ENCODE measurements at places on chromosomes 6 and 20.
A peak's percentile ranks its signal among the peaks of the same experiment; 100 is the strongest.

GRCh38 chr6:157981132-157981394, 600 bp upstream of the SYNJ2 start:
- DNase-seq, result no peak

GRCh38 chr6:22250486-22250885, 46.4 kb downstream of the PRL start:
- peak; percentile 20 for DNase-seq

- DNase-seq, result no peak
These were observed 77.3 kb downstream of the DACT2 start for GRCh38 chr6:168242111-168242939.

DNA sequence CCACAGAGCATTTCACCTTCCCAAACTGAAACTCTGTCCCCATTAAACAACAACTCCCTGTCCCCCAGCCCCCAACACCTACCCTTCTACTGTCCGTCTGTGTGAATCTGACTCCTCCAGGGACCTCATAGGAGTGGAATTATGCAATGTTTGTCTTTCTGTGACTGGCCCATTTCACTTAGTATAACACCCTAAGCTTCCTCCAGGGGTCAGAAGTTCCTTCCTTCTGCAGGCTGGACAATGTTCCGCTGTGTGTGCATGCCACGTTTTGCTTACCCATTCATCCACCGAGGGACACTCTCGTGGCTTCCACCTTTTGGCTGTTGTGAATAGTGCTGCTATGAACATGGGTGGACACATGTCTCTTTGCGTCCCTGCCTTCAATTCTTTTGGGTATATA, 37.6 kb upstream of the MPC1 start:
- no peak for DNase-seq

DNA sequence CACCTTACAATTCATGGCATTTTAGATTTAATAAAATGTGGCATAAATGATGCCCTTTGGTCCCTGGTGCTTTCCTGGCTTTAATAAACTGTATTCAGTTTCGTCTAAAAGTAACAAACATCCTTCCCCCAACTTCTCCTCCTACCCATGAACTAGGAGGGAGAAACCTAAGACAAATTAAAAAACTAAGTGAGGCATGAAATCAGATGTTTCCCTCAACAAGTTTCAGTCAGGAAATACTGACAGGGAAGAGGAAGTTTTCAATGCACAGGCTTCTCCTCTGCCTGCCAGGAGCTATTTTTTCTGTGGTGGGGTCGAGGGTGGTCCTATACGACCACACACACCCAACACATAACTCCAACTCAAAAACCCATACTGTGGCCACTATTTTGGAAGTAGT, 10.0 kb downstream of the HBS1L start:
- DNase-seq, result no peak

DNA sequence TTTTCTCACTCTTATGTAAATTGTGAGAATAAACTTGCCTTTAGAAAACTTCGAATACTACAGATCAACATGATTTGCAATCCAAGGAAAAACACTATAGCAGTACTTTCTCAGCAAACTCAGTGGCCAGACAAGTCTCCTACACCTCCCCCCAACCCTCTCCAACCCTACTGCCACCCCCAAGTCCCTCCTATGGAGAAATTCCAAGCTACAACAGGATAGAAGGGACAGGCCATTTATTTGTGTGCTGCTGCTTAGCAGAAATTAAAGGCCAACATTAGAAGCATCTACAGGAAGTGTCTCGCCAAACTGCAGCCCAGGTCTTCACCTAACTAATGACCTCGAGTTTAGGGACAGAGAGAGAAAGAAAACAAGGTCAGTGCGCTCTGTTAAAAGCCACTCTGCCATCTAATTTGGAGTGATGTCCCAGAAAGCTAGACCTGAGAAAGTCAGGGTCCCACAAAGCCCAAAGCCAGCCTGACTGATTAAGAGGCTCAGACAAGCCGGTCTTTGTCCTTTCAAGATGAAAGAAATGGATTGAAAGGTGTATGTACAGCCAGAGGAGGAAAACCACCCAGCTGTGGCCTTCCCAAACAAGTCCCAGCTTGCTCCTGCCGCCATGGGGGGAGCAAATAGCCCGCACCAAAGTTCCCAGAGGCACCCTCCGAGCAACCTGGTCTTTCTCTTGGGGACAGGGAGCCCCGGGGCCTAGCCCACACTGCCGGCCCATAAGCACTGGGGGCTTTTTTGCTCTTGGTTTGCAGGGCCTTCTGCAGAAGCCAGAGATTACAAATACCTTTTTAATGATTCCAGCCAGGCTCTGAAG, 3.4 kb downstream of the BMP7 start:
- no peak for DNase-seq

DNA sequence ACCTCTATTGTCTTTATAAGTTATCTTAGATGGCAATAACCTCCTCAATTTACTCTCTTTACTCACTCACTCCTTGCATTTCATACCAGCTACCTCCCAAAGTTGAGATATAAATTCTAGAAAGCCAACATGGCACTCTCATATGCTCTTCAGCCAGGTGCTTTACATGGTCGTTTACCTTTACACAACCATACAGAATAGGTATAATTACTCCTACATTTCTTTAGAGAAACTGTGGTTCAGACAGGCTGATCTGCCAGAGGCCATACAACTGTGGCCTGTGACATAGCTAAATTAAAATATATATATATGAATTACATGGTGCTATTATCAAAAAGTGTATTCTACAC, 45.7 kb downstream of the HBS1L start:
- DNase-seq, result no peak

- peak; percentile 9 for DNase-seq
These were observed at the start of gene SCAF8 for GRCh38 chr6:154733183-154733625. SCAF8 (plus strand) TSS chr6:154733416; CDS start chr6:154733901, 485 bp downstream.

GRCh38 chr20:45810191-45810970, 2.1 kb upstream of the UBE2C start:
- no peak for DNase-seq

GRCh38 chr6:151095538-151096254, 144.1 kb upstream of the AKAP12 start:
- no peak for DNase-seq

- DNase-seq, result peak; percentile 50
These were observed 8.5 kb downstream of the GRIK2 start for GRCh38 chr6:101401792-101402621.

DNA sequence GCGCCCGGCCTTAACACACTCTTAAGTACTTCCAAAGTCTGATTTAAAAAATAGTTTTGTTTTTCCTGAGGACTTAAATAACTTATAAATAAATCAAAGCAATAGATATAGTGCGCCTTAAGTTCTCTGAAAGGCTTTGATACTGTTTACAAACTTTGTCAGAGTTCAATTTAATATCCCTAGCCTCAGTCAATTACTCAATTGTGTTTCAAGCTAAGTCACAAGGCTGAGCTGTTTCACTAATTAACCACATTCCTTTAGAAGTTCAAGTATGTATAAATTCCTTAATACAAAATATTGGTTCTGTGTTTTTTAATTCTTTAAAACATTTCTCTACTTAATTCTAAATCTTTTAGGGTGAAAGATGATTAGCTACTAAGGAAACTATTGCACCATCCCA, 178.4 kb upstream of the AGPAT4 start:
- DNase-seq, result no peak

DNA sequence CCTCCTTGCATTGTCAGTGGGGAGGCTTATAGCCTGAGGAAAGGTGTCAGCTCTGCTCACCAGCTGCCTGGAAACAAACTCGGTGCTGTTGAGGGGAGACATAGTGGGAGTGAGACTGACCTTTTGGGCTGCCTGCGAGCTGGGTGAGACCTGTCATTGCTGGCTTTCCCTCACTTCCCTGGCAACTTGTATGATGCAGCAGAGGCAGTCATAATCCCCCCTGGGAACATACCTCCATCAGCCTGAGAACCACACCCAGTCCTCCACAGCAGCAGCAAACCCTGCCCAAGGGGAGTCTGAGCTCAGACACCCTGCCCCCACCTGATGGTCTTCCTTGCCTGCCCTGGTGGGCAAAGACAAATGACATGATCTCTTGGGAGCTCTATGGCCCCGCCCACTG, 521.2 kb upstream of the IMPG1 start:
- no peak for DNase-seq

GRCh38 chr20:63005365-63005861, 1.4 kb downstream of the BHLHE23 start:
- no peak for DNase-seq

DNA sequence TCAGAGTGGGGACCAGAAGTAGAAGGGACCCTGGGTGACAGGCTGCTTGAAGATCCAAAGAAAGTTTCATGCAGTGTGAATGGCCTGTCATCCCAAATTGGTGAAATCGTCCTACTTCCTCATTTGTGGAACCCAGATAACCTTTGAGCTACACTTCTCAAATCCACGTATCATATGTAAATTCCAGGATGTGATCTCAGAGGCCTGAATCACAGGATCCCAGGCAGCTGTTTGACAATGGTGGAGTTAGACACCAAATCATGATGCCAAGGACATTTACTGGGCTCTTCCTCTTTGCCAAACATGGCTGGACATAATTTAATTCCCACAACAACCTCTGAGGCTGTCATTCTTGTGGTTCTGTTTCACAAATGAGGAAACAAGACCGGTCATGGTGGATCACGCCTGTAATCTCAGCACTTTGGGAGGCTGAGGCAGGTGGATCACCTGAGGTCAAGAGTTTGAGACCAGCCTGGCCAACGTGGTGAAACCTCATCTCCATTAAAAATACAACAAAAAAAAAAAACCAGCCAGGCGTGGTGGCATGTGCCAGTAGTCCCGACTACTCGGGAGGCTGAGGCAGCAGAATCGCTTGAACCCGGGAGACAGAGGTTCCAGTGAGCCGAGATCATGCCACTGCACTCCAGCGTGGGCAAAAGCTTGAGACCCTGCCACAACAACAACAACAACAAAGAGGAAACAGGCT, 39.9 kb upstream of the TTPAL start:
- no peak for DNase-seq

DNA sequence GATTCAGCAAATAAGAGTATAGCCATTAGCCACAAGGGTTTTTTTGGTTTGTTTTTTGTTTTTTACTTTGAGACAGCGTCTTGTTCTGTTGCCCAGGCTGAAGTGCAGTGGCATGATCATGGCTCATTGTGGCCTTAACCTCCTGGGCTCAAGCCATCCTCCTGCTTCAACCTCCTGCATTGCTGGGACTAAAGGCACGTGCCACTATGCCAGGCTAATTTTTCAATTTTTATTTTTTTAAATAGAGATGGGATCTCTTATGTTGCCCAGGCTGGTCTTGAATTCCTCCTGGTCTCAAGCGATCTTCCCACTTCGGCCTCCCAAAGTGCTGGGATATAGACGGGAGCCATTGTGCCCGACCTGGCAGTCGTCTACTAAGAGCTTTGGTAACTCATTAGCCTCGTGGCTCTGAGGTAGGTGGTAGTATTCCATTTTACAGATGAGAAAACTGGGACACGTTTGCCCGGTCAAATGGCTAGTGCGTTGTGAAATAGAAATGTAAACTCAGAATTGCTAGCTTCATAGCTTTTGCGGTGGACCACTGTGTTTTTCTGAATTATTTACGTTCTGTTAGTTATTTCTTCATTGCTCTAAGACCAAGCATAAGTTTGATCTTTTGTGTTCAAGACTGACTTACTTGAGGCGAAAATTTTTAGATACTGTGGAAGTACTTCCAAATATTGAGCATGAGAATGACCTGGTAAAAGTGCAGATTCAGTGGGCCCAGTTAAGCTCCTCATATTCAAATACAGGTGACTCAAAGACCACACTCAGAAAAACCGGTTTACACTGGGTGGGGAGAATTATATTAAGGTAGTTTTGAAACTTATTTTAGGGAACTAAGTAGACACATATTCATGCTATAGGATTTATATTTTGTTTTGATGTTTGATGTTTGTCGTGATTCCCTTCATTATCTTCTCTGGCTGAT, 2.1 kb downstream of the PANK2 start:
- no peak for DNase-seq

DNA sequence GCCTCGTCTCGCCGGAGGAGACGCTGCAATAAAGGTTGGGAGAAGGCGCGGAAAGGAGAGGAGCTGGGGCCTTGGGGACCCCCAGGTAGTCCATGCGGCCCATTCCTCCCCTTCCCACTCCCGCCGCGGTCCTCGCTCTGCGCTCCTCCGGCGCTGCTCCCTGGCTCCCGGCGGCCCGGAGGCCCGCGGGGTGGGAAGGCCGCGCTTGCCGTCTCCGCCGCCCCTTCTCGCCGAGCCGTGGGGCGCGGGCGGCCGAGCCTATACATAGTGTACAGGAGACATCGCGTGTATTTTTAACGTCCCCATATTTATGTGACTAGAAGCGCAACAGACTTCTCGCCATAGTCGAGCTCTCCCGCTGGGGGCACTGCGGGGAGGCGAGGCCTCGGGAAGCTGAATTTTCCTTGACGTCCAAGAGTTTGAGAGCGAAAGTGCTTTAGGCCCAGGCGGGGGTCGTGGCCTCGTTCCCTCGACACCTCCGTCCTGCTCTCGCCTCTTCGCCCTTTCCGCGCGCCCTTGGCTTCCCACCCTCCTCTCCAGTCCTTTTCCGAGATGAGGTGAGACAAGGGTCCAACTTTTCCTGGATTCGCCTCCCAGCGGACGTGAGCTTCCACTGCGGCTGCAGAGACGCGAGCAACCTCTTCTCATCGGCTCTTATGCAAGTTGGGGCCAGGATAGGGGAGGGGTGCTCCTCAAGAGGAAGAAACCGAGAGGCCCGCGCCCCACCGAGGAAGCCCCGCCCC, 29.0 kb downstream of the SLC12A5 start:
- peak; percentile 58 for DNase-seq

GRCh38 chr6:336159-337114, 44.1 kb downstream of the DUSP22 start:
- no peak for DNase-seq

DNA sequence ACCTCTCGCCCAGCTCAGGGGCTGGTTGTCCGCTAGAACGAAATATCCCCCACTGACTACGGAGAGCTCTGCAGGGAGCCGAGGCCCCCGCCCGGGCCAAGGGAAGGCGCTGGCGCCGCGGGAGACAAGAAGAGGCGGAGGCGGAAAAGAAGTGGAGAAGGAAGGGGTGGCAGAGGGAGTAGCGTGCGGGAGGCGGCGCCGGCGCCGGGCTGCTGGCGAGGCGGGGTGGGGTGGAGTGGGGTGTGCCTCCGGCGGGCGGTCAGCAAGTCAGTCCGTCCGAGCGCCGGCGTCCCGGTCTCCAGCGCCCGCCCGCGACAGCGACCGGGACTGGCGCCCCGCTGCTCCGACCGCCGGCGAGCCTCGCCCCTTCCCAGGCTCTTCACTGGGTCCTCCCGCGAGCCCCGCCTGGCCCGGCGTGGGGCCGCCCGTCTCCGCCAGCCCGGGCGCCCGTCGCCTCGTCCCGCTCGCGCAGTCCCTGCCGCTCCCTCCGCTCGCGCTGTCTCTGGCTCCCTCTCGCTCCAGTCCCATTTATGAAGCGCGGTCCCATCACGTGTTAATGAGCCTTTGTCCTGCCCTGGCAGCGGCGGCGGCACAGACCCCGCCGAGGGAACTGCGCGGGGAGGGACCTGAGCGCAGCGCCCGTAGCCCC, at the start of gene CNR1:
Gene CNR1, minus strand, starts transcription at position 504 of the 649 bp plus-strand sequence. CDS start 21,073 bp downstream, outside the sequence.
- DNase-seq, result no peak

GRCh38 chr6:25640891-25641290, 11.1 kb upstream of the SCGN start:
- no peak for DNase-seq

GRCh38 chr6:13769655-13770053, 44.7 kb downstream of the MCUR1 start:
- no peak for DNase-seq

Data from DMS153 (cell line).